Activated CD8-positive, alpha-beta memory T cell treated with anti-CD3 and anti-CD28 coated beads for 1 hour (primary cell): ENCODE measurements at places on chromosomes 4 and X.

DNA sequence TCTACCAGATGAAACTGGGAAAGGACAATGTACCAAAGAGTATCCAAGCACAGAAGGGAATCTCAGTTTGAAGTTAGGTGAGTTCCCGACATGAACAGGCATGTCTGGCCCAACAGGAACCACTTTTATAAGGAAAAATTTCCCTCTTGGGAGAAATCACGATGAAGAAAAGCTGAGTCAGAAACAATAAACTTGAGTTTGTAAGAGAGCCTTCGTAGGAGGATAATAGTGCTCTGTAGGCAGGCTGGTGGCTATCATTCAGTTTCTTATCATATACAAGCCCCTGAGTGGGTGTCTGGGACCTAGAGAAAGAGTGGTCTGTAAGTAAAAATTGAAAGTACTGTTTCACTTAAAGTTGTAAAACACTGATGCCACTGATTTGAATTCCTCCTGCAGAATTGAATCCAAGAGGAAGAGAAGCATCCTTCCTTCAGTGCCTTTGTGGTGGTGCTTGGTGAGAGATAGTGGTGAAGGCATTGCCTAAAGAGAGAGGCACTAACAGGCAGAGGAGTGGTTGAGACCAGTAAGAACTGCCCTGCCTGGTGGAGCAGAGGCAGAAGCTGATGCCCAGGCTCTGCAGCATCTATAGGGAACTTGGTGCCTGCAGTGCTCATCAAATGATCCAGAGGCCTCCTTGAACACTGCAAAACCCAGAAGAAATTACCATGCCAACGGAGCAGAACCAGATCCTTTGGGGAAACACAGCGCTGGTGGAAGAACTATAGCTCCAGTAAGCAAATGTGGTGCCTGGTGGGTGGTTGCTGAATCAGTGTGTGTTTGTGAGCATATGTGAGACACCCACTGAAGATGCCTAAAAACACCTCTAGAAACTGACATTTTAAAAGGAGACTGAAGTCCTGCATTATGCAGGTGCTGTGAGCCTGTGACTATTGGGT is 31.7 kb upstream of the METAP1 start:
- DNase-seq: no peak

DNA sequence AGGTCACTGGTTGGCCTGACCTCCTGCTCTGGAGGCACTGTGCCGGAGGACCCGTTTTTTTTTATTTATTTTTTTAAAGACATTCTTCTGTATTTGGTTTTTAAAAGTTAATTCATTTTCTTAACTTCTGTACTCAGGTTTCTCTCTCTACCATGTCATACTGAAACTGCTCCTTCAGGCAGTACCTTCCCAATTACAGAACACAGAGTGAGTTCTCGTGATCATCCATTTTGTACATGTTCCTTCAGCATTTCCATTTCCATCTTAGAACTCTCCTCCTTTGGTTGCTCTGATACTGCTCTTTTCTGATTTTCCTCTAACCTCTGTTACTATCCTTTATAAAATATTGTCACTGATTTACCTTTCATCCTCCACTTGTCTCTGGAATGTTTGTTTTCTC is 17.9 kb downstream of the UBE2K start:
- no peak for DNase-seq

- no peak for DNase-seq
Observed at GRCh38 chr4:26821031-26821430, 39.6 kb upstream of the STIM2 start.

GRCh38 chr4:115923152-115923551 is 809.7 kb upstream of the NDST4 start:
- no peak for DNase-seq

- DNase-seq: no peak
Observed at GRCh38 chrX:42422961-42423360, 355.0 kb downstream of the PPP1R2C start.

DNA sequence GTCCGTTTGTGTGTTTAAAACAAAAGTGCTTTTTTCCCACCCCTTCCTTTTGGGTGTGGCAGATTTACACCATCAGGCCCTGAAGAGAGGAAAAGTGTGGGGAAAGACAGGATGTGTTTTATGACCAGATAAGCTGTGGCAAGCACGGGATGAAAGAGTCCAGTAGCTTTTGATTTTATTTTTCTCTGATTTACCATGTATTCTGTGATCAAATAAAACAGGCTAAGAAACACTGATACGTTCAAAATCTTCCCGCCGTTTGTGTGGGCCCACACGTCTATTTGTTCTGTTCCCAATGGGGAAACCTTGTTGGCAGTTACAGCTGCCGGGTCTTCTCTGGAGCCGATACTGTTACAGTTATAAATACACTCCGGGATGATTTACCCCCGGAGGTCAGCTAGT is 10.8 kb downstream of the LRP2BP start:
- no peak for DNase-seq
